ENCODE measurements at places on chromosomes 6 and 20.

GRCh38 chr6:109441069-109441816 is 719 bp downstream of the SMPD2 start:
- peak; percentile 35 for DNase-seq

GRCh38 chr20:36969478-36970186 is 18.1 kb upstream of the SAMHD1 start:
- no peak for DNase-seq

DNA sequence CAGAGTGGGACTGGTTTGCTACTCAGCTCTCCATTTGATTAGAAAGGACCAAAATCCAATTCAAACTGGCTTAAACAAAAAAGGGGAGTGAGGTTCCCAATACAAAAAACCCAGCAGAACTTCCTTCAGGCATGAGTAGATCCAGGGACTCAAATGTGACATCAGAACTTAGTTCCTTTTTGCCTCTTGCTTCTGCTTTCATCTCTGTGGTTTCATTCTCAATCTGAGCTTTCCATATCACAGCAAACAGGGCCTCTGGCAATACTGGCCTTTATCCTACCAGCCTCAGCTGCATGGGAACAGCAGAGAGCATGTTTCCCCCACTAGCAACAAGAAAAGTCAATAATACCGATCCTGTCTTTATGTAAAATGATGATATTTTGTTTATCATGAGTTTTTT is 28.6 kb upstream of the PRELID3B start:
- DNase-seq = no peak

DNA sequence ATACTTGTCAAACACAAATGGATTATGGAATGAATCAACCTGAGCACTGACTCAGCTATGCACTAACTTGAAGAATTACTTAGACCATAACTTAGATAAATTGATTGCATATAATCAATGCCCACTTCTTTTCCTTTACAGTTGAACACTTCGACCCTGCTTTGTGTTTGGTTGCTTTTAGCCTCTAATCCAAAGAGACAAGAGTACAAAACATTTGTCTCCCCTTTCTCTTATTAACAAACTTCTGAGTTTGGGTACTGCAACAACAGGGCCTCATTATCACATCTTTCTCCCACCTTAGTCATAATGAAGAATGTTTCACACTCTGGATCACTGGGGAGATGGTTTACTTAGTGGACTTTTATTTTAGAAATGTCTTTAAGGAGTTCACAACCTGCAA is 2.6 kb upstream of the TAAR6 start:
- no peak for DNase-seq

DNA sequence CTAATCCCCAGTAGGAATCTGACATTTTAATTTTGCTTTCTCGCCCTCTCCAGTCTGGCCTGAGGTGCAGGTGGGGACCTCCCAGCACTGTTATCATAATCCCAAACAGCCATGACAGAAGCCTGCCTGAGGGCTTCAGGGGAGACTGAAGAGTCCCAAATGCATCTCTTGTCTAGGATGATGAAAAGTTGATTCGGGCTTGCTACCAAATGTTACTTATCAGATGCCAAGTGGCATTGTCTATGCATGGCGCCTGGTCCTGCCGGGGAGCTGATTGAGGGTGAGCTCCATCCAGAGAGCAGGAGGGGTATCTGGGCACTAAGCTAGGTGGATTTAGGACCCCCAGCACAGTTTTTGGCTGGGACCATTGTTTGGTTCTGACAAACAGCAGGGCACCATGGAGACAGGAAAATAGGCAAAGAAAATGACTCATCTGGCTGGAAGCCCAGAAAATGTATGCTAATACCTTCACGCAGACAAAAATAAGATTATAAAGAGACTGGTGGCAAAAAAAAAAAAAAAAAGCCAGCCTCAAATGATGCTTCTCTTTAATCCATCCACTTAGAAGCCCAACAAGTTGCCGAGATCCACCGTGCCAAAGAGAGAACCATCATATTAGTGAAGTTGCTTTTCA is 513.7 kb upstream of the SULF2 start:
- no peak for DNase-seq

DNA sequence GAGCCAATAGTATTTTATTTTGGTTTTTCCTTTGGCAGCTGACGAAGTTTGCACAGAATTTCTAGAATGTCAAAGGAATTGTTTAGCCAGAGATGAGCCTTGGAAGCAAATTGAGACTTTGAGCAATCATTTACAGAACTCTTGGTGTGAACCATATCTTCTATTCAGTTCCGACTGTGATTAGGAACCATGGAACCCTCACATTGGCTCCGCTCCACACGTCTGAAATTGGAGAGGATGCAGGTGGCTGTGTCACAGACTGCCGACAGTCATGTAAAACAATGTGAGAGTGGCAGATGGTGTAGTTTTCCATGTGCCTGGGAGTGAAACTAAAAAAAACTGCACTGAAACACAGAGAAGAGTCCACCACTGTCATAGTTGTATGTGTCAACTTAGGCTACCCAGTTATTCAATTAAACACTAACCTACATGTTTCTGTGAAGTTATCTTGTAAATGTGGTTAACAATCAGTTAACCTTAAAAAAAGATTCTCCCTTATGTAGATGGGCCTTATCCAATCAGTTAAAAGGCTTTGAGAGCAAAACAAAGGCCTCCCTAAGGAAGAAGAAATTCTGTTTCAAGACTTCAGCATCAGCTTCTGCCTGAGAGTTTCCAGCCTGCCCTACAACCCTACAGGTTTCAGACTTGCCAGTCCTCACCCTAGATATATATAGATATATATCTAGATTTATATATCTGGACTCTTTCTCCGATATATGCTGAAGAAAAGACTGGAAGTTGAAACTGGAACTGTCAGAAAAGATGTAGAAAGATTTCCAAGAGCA is 3.3 kb upstream of the HMGN4 start:
- no peak for DNase-seq

GRCh38 chr6:115770851-115771250 is 289.8 kb downstream of the FRK start:
- DNase-seq = no peak

DNA sequence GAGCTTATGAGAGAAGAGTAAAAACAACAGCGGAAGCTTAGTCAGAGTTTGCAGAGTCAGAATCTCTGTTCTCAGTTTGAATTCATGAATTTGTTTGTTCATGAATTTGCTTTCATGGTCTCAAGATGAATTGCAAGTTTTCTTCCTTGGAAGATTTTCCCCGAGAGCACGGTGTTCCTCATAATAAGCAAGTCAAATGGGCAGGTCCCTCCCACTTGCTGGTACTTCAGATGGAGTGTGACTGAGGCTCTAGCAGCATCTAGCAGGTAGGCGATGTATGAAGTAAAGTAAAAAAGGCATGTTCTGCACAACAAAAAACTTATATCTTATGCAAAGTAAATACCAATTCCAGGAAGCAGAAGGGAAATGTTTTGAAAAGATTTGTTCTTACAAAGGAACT is 15.5 kb upstream of the MLIP start:
- DNase-seq = no peak

DNA sequence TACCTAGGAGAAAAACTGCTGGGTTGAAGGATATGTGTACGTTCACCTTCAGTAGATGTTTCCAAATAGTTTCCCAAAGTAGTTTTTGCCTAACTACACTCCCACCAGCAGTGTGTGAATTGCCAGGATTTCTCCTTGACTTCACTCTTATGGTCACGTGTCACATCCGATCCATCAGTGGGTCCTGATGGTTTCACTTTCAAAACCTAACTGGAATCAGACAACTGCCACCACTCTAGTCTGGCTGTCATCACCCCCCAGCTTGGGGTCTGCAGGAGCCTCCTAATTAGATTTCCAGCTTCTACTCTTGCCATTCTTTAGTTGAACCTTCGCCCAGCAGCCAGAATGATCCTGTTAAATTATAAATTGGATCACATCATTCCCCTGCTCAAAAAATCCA is 8.5 kb upstream of the SLC12A5 start:
- no peak for DNase-seq

DNA sequence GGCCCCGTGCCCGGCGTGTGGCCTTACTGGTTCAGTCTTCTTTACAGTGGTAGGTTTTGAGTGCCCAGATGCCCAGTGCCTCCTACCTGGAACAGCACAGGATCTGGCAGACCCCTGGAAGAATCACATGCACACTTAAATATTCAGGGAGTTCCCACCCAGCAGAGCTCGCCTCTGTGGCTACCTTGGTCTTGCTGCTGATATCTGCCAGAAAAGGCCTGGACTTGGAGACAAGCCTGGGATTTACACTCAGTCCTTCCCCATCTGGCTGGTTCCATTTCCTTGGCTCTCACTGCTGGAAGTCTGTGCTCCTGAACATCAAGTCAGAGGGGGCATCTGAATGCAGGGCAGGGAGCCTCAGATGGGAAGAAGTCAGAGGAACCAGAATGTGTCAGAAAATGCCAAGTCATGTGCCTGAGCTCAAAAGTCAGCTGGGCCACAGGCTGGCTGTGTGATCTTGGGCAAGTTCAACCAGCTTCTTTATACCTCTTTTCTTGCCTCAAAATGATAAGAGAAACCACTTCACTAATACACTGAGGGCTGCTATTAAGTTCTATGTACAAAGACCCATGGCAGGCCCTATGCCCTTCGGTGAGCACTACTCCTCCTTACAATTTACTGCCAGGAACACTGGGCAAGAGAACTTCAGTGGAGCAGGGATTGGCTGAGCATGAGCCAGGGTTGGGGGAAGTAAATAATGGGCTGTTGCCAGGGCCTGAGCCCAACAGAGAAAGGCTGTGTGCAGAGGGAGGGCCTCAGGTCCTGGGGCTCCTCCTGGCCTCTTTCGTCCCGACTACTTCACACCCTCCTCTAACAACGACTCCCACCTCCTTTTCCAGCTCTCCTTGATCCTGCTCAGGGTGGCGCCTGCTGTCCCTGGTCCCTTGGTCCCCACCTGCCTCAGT is 158.1 kb upstream of the PROKR2 start:
- no peak for DNase-seq

DNA sequence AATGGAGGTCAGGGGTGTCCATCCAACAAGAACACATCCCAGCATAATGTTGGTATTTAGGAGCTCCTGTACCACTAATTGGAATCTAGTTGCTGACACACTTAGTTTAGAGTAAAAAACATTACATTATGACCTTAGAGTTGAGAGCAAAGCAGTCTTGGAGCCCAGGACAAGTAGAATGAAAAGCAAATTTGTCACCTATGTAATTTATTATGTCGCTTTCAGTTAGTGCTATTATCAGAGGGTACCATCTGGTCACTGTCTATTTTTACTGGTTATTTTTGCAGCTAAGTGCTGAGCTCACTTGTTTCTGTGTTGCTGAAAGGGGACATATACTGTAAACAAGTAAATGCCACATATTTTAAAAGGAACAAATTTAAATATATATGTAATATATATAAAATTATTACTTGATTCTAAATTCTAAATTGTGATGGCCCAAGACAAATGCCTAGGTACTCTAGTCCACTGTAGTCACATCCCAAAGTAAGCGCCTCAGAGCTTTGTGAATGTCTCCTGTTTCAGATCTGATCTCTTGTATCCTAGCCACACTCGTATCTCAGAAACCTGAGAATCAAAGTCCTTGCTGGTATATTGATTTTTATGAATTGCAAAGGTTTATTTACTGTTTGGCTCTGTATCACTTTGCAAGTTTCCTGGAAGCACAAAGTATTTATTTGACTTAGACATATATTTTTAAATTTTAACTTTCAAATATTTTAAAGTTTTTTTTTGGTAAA is 148.6 kb upstream of the MAN1A1 start:
- DNase-seq = no peak

DNA sequence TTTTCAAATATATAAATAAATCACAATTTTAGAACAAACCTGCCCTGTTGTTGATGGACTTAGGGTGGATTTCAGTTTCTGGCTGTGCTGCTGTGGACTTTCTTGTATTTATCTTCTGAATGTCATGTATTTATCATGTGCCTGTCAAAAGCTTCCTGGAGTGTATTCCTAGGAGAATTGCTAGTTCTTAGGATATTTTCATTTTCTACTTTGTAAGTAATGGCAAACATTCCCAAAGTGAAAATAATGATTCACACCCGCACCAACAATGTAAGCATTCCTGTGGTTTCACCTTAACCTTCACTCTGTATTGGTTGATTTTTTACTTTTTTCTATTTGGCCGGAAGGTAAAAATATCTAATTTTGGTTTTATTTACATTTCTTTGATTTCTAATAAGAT is 387.8 kb downstream of the SMOC2 start:
- no peak for DNase-seq

DNA sequence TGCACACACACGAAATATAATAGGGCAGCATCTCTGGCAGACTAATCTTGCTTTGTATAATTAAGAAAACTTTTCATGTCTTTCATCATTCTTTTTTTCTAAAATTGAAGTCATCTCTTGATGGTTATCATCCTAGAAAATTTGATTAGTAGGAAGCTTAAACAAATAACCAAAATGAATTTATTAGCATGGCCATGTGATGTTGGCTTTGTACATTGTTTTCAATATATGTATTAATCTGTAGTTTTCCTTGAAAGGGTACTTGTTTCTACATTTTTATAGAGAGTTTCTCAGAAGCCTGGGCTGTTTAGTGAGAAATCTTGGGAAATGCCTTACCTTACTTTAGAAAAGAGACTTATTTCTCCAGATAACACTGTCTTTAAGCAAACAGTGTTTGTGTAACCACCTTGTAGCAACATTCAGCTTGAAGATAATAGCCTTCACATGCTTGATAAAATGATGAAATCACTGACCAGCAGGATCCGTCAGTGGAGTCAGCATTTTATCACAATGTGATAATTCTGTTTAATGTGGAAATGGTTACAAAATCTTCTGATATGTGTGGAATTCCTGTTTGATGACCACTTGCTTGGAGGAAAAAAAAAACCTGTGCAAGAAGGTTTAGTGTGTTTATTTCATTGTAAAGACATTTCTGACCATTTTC is 147.8 kb downstream of the MACROD2 start:
- no peak for DNase-seq

DNA sequence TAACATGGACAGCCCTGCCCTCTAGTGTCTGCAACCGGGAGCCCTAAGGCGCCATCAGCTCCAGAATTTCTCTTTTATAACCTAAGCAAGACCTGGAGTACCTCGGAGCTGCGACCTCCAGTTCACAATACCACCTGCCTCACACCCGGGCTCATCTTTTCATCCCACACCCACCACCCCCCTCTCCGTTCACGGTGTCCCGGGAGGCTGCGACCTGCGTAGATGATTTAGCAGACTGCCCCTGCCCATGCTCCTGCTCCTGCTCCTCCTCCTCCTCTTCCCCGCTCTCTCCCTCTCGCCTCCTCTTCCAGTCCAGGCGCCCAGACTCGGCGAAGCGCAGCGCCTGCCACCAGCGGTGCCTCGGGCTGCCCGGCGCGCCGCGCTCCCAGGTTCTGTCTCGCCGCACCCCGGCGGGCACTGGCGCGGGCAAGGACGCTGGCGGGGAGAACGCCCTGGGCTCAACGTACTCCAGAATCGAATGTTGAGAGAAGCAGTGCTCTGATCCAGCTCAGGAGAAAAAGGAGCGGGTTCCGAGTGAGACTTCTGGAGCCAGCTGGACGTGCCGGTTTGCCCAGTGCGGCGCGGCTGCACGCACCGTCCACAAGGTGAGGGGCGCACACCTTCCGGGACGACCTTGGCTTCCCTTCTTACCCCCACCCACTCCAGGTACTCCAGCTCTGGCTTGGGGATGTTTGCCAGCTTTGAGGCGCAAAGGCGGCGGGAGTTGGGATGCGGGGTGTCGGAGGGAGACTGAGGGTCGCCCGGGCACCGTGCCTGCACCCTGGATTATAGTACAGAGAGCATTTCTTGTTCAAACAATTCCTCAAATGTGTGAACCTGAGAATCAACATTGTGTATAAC is at the start of gene HTR1E:
Gene HTR1E, plus strand, starts transcription at position 310 of the 861 bp plus-strand sequence. CDS start 77,807 bp downstream, outside the sequence.
- DNase-seq = no peak

GRCh38 chr20:19506021-19506420 is 252.0 kb upstream of the RIN2 start:
- no peak for DNase-seq

All from T-cell (primary cell).